ENCODE measurements at places on chromosomes 3 and 15. TPM values are rescaled to one million over a fixed set of nuclear protein-coding genes. Genes with fewer than 3 reads are reported as not detected.

SCG3 gene
- 16.2 TPM for polyA plus RNA-seq

OR5K2 gene
- not detected for polyA plus RNA-seq

MAGI1 gene
- 19.7 TPM for polyA plus RNA-seq

ROBO1 gene
- 0.87 TPM for polyA plus RNA-seq

IRAK2 gene
- polyA plus RNA-seq: 1.3 TPM

THRB gene
- 2.1 TPM for polyA plus RNA-seq

All from pancreas (tissue), 10 donors.